NCI-H510A (cell line): ENCODE measurements at places on chromosomes 7 and 10.

DNA sequence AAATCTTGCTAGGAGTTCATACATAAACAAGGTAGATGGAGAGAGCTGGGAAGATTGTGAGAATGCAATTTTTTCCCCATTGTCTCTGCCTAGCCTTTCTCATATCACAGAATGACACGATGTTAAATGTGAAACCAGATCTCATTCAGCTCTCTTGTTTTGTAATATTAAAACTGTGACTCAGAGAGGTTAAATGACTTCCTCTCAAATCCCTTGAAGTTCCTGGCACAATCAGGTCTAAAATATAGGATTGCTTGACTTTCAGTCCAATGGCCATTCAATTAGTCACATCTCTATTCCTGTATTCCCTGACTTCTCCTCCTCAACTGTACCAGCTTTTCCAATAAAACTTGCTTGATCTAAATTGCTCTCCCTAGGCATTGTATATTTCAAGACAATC is 3.1 kb downstream of the ANKRD22 start:
- DNase-seq, result no peak

GRCh38 chr7:68176974-68177373 is 1180.3 kb downstream of the TYW1 start:
- peak; percentile 3 for DNase-seq

DNA sequence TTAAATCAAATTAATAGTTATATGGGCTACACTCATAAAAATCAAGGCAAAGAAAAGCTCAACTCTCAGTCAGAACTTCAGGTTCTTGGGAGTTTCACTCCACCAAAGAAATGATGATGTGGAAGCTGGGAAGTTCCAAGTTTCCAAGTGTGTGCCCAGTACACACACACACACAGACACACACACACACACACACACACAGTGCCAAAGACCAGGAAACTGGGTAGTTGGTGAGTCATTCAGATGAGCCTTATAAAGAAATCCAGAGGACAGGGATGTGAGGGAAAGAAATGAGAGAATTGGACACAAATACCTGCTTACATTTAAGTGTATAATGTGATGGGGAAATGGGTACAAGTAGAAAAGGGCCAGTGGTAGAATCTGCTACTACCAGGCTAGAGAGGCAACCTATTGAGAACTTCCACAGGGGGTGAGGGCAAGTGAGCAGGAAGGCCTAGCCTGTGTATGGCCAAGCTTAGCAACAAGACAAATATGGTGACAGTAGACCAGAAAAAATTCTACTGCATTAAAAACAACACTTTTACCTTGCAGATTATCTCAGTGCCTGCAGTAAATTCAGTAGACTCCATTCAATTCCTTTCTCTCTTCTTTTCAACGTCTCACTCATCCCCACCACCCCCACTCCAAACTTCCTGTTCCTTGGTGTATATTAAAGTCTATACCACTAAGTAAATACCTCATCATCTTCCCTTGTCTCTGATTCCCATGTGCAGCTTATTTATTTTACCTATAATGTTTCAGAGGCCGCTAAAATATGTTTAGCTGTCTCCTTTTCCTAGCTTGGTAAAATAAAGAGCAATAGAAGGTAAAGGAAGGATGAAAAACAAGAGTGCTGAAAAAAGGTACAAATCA is 95.0 kb downstream of the CABCOCO1 start:
- DNase-seq, result no peak

GRCh38 chr10:76905251-76905650 is 732.4 kb downstream of the KCNMA1 start:
- no peak for DNase-seq

DNA sequence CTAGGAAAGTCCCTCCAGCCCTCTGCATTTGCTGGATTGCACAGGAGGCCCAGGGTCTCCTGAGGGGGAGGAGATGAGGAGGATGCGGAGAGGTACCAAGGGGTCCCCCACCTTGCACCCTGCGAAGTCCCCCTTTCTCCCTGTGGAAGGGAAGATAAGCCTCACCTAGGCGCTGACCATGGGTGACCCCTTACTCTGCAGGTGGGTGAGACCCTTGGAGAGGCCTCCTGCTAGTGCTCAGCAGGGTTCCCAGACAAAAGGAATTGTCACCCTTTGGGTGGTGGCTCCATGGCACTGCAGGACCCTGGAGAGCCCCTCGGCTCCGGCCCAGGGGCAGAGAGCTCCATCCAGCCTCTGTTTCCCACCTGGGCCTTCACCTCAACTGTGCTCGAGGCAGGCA is 107.0 kb upstream of the RET start:
- DNase-seq, result no peak

GRCh38 chr10:102327641-102328040 is 67.9 kb upstream of the NFKB2 start:
- DNase-seq, result no peak

DNA sequence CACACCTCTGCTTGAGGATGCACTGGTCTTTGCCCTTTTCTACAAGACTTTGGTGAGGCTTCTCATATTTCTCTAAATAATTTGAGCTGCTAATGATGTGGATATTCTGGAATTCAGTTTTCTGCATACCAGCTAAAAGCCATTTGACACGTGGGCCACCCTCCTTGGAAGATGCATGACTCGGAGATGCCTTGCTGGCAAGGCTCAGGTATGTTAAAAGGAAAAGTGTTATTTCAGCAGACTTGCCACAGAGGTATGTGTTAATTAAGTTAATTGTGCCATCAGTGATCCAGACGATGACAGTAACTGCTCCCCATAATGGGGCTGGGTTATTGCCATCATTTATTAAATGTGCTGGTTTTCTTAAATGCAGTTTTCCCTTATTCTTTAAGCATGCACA is 8.8 kb upstream of the GFRA1 start:
- DNase-seq, result no peak

DNA sequence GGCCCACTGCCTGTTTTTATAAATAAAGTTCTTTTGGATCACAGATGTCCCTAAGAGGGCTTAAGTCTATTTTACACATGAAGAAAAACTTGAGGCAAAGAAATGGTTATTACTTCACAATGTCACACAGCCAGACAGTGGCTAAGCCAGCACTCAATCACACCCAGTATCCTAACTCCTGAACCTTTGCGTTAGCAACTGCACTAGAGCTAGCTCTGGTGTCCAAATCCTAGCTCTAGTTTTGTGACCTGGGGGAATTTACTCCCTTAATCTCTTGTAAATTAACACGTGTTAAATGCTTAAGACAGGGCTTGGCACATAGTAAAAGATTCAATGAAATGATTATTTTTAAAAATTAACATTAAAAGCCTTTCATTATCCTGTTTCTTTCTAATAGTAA is 49.0 kb upstream of the TPK1 start:
- DNase-seq, result no peak

DNA sequence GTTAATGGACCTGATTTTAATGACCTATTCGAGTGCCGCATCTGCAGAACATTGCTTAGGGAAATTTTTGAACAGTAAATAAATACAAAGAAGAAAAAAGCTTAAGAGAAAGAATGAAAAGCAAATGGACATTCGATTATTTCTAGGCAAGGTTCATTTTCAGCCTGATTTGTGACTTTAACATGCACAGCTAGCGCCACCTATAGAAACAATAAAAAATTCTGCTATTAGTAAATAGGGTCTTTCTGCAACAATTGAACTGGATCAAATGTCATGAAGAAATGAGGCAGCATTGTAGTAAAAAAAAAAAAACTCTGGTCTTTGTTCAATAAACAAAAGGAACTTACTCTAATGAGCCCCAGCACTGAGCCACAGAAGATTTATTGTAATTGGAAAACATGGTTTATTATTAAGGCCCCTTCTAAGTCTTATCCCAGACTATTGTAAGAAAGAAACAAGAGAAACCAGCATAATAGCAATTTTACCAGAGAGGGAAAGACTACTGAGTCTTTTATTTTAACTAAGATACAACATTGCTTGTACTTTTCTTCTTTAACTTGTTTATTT is 41.4 kb upstream of the GHITM start:
- DNase-seq, result no peak

DNA sequence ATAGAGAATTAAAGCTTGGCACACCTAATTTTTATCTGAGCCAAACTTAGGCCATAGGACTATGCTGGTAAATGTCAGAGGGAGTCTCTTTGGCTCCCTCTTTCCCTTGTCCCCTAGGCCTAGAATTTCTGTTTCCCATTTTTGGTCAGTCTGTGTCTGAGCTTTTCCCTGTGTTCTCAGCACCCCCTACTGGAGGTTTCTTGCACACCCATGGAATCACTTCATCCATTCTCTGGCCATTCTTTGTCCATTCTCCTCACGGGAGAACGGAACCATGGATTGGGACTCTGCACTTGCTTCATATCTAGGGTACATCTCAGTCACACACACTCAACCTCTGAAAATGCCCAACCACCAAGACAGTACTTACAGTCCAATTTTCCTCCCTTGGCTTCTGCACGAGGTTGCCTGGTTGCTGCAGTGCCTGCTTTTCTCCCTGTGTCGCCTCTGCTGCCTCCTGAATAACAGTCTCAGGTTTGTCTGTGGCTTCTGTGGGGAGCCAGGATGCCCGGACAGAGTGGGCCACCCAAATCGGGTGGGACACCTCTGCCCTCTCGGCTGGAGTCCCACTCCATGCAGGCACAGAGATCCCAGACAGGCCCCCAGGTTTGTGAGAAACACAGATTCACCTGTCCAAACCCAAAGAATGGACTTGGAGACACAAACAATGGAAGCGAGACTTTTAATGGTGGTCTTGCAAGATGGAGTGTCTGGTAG is 35.1 kb upstream of the DNAH11 start:
- DNase-seq, result no peak

DNA sequence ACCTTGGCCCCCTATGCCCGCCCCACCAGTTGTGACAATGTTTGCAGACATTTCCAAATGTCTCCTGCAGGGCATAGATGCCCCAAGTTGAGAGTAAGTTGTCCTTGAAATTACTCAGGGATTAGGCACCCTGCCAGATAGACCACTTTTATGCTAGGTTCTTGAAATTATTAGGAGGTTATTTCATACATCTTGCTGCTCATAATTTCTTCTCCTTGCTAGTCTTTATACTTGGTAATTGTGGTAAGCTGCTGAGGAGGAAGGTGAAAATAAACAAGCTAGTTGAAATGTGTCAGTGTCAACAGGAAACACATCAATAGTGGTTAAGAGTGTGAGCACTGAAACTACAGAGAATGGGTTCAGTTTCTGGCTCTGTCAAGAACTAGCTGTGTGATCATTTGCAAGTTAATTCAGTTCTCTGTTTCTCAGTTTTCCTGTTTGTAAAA is 63.7 kb upstream of the AOAH start:
- DNase-seq, result no peak

DNA sequence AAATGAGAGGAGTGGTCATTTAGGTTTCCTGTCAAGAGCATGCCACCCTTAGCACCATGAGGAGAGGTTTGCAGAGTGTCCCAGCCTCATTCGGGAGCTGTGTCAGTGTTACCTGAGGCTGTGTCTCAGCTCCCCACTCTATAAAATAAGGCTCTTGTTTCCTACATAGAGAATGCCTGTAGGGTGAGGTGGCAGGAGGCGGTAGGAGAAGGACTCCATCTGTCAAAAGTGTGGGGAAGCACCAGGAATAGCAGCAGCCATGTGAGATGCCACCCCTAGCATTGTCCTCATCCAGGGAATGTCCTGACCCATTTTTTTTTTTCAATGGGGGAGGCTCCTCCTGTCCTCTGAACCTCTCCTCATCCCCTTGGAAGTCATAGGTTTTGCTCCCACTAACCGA is 451.2 kb downstream of the PLXNA4 start:
- DNase-seq, result no peak
